ENCODE measurements at places on chromosomes 7 and 10.
A peak's percentile ranks its signal among the peaks of the same experiment; 100 is the strongest.

GRCh38 chr7:90988516-90988915 is 275.7 kb upstream of the FZD1 start:
- no peak for DNase-seq

DNA sequence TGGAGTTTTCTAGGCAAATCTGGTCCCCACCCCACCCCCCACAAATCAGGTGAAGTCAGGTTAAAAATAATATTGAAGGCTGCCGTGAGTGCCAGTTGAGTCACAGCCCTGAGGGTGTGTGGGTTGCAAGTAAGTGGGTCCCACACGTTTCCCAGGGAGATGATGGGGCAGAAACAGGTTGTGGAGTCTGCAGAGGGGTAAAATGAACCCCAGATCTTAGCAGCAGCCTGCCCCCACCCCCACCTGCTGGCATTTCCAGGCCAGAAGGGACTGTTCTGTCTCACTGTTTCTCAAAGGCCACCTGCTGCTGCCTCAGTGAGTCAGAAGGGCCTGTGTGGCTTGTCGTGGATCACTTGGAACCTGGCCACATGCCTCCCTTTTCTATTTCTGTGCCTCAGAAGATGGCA is 59.8 kb upstream of the SMNDC1 start:
- DNase-seq = no peak

GRCh38 chr10:89926736-89927135 is 225.3 kb downstream of the KIF20B start:
- no peak for DNase-seq

- DNase-seq = no peak
These were observed 11.4 kb downstream of the CDK6 start for GRCh38 chr7:92824901-92825480.

GRCh38 chr10:452512-453426 is 236.7 kb downstream of the DIP2C start:
- peak; percentile 23 for DNase-seq

- no peak for DNase-seq
These were observed 22.6 kb downstream of the CUBN start for GRCh38 chr10:17106991-17107390.

GRCh38 chr7:37476881-37477450 is 28.3 kb upstream of the ELMO1 start:
- DNase-seq = no peak

GRCh38 chr10:113680190-113681111 is 739 bp downstream of the CASP7 start:
- DNase-seq = peak; percentile 33

DNA sequence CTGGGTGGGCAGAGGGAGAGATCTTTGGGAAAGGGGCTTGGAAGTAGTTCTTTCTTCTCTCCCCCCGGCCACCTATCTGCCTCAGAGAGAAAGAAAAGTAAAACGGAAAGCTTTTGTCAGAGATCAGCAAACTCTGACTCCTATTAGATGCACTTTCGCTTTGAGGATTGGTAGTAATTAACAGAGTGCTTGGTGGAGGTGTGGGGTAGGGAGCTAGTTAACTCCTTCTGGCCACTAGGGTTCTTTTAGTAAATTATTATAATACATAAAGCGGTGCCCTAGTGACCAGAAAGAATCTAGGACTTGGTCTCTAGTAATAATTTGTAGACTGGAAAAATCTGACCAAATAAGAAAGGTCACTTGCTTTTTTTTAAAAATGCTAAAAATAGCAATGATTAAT is 54.6 kb downstream of the CPVL start:
- no peak for DNase-seq

DNA sequence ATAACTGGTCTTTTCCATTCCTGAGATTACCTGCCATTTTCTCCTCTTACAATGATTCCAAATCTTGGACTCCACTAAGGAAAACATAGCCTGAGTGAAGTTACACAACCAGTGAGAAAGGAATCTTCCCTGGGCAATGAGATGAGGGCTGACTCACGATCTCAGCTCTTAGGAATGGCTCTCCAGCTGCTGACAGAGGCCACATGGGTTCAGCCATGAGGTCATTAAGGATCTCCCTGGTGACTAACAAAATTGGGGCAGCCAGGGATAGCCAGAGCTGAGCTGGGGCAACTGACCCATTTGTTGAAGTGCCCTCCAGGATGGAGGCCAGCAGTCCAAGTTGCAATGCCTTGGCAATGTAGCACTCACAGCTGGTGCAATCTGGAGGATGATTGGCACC is 78.7 kb upstream of the MKLN1 start:
- DNase-seq = no peak

DNA sequence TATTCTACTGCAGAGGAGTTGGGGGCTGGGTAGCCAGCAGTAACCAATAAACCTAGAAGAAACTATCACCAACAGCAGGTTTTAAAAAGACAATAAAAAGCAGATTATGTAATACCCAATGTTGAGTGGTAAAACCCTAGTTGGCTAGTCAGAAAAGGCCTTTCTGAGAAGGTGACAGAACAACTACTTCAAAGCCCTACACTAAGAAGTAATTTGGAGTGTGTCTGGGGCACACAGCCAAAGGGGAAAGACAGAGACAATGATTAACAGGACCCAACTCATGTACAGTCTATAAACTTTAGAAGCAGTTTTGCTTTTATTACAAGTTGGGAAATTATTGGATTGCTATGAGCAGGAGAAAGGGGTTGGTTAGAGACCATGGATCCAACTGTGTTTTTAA is 77.2 kb upstream of the TMEM106B start:
- no peak for DNase-seq

GRCh38 chr10:72274730-72275350 is 1.1 kb downstream of the DDIT4 start:
- DNase-seq = peak; percentile 76

GRCh38 chr10:79316671-79317431 is 30.4 kb upstream of the PPIF start:
- no peak for DNase-seq

- no peak for DNase-seq
These were observed 560 bp downstream of the RARRES2 start for GRCh38 chr7:150340875-150341262.

GRCh38 chr7:88046839-88047573 is 113.0 kb downstream of the ADAM22 start:
- no peak for DNase-seq

- DNase-seq = no peak
These were observed 313.0 kb upstream of the GLI3 start for GRCh38 chr7:42549866-42550485.

- no peak for DNase-seq
These were observed at the start of gene ADAM12 for GRCh38 chr10:126387931-126388911. ADAM12 (minus strand) TSS chr10:126388477; CDS start chr10:126388145, 332 bp downstream.

- no peak for DNase-seq
These were observed 39.5 kb downstream of the LBX1 start for GRCh38 chr10:101189461-101190401.

DNA sequence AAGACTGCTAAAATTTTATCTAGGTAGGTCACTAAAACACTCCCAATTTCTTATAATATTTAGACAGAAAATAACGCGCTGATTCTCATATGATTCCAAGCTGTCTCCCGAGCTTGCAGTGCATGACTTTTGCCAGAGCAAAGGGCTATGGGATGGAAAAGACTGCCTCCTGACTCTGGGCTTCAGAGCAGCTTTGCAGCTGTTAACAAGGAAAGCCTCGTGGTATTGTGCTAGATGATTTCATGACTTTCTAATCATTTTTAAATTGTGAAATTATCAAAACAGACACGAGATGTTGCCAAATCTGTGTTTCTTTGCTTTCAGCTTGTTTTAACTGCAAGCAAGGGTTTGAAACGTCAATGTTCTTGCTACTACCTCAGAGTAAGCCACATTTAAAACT is 238.3 kb downstream of the AGMO start:
- no peak for DNase-seq

GRCh38 chr10:13136651-13137050 is 24.7 kb upstream of the MCM10 start:
- no peak for DNase-seq

DNA sequence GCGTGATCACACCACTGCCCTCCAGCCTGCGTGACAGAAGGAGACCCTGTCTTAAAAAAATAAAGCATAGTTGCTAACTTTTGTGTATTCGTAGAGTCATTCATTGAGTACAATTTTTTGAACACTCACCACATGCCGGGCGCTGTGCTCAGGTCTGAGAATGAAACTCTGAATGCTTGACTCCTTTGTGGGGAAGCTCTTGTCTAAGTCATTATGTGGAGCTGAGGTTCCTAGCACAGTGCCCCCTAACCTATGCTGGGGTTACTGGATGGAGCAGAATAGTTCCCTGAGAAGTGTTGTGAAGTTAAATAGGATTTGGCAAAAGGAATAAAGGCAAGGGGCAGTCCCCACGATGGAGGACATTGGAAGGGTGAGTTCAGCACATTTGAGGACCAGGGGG is 123.3 kb downstream of the CELF2 start:
- DNase-seq = no peak

- peak; percentile 52 for DNase-seq
These were observed 12.7 kb upstream of the AKR1B10 start for GRCh38 chr7:134514663-134515062.

- DNase-seq = no peak
These were observed 205.5 kb upstream of the SEMA3D start for GRCh38 chr7:85392326-85392725.

DNA sequence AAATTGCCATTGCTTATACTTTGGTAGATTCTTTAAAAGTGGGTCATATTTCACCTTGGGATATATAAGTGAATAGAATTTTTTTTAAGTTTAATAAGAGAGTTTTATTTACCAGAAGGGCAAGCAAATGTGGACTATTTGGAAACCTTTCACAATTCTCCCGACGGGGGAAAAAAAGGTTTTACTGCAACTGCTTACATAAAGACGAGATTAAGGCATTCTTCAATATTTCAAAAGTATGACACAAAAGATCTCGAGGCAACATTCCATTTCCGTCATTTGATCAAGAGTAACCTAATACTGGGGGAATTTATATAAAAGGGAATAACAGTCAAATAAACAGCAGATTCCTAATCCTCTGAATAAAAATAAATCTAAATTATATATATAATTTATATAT is 28.5 kb downstream of the HYCC1 start:
- no peak for DNase-seq

DNA sequence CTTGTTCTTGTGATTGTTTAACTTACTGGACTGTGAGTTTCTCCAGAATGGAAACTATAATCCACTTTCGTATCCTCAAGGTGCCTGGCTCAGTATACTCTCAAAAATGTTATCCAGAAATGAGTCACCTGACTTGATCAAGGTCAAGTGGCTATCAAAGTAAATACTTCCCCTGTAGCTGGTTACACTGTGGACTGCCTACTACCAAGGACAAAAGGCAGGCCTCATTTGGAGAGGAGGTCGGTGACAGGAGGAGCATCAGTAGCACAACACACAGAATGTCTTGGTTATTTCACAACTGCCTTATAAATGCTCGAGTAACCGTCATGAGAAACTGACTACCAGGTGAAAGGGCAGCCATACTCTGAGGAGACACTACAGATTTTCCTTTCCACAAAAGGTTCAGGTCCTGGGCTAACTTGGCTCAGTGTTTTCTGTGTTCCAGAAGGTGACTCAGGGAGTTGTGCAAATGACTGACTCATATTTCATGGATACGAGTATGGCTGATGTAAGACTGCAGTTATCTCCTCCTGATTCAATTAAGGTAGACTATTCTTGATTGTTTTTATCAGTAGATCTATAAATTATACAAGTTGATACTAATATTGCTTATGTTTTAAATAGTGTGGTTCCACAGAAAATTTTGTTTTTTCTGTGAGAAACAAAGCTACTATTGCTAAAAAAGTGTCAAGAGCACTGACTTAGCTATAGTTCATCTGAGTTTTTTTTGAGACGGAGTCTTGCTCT is 4.2 kb upstream of the CCNY start:
- DNase-seq = no peak

DNA sequence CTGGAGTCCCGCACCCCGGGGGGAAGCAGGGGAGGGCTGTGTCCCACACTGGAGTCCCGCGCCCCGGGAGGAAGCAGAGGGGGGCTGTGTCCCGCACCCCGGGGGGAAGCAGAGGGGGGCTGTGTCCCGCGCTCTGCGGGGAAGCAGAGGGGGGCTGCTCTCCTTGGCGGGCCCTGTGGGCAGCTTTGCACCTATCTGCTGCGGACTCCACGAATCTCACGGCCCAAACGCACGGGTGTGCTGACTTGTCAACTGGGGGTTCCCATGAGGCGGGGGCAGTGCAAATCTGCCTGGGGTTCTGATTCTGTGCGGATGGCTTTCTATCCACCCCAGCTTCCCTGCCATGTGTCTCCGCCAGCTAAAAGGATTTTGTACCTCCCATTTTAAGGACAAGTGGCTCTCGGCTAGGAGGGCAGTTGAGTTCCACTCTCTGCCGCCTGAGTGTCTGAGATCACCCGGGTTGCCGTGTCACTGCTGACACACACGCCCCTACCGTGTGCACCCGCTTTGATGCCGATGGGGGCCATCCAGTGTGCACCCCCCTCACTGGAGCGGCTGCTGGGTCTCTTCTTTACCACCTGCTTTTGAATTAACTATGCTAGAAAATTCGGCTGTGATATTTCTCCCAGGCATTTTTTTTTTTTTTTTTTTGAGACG is 20.5 kb downstream of the GPER1 start:
- DNase-seq = no peak

- no peak for DNase-seq
These were observed 31.2 kb downstream of the TSPAN14 start for GRCh38 chr10:80485076-80485945.

DNA sequence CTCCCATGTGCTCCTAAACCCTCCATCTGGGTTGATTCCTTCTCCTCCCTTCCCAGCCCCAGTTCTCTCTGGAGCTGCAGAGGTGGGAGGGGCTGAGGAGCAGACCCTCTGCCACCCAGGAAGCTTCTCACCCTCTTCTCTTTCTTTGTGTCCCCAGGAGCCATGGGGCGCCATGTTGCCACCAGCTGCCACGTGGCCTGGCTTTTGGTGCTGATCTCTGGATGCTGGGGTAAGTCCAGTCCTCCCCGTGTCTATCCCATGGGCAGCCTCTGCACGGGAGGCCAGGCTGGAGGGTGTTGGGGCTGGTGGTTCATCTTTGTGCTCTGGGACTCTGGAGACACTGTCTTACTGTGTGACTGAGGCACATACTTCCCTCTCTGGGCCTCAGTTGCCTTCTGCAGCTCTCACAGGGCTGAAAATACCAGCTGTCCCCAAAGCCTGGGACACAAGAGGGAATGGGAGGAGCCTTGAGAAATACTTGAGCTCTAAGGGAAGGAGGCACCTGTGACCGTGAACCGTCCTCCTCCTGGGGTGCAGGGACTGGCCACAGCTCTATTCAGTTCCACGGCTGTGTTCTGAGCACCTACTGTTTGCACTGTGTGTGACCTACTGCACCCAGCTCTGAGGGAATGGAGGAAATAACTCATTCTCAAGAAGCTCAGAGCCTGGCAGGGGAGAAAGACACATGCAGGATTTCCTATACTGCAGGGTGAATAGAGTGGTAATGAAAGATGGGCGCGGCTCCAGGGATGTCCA is 43.1 kb downstream of the CDH23 start:
- DNase-seq = no peak

- DNase-seq = peak; percentile 64
These were observed 12.2 kb upstream of the PDK4 start for GRCh38 chr7:95608359-95609173.
